ENCODE measurements at places on chromosomes 11 and 22.

GRCh38 chr11:110121204-110121603, 28.0 kb downstream of the ZC3H12C start:
- DNase-seq = peak; percentile 40

- peak; percentile 34 for DNase-seq
Observed at GRCh38 chr11:2151500-2152257, 9.3 kb downstream of the INS start.

DNA sequence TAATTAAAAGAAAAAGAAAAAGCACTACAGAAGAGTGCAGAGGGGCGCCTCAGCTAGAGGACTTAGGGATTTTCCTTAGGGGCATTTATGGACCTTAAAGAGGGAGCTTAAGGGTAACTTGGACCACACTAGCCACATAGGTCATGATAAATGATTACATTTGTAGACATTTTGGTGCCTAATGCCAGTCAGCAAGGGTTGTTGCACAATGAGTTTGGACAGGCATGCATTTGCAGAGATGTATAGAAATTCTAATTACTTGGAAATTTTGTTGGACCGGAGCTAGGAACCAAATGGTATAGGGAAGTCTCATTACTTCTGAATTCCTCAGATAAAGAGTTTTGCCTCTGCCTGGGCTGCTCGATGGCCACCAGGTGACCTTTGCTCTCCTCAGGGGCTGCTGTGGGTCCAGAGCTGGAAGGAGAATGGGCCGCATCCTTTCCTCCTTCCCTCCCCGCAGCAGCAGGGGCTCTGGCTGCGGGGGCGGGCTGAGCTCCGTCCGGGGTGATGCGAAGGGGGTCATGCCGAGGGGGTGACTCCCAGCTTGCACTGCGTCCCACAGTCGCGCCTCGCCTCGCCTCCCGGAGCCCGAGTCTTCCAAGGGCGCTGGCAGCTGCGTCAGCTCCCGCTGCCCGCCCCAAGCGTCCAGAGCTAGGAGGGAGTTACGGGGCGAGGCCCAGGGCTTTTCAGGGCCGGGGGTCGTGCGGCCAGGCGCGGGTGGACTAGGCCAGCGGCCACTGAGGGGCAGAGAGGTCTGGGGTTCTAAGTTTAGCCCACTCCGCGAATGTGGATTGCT, 20.3 kb upstream of the MALAT1 start:
- peak; percentile 41 for DNase-seq

GRCh38 chr11:62612366-62613290, at the start of the genes EML3 and ROM1:
EML3 (minus strand) TSS chr11:62612775; CDS start chr11:62612457, 318 bp downstream.
ROM1 (plus strand) TSS chr11:62613257; CDS start chr11:62613282, 25 bp downstream.
- peak; percentile 77 for DNase-seq

DNA sequence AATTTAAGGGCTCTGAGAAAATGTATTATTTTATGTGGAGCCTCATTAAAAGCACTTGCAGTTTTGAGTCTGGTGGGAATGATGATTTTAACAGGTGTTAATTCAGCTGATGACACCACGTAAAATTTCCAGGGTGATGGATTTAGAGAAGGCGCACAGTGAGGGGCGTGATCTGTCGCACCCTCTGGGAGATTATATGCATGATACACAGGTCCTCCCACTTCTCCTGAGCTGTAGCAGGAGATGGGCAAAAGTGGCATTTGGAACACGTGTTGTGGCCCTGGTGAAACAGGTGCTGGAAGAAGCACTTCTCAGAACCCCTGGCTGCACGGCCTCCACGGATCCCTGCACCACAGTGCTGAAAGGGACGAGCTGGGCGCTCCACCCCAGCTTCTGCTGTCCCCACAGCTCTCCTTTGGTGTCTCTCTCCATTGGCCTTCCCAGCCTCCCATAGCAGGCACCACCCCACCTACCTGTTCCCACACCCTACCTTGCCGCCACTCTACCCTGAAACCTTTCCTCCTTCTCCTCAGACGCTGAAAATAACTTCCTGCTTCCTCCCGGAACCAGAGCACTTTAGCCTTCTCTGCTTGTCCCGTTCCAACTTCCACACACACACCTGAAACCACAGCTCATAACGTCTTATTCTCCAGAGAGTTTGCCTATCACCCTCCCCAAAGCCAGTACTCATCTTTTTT, 6.9 kb upstream of the SORL1 start:
- DNase-seq = no peak

GRCh38 chr22:49792107-49792506, 35.6 kb downstream of the BRD1 start:
- no peak for DNase-seq

DNA sequence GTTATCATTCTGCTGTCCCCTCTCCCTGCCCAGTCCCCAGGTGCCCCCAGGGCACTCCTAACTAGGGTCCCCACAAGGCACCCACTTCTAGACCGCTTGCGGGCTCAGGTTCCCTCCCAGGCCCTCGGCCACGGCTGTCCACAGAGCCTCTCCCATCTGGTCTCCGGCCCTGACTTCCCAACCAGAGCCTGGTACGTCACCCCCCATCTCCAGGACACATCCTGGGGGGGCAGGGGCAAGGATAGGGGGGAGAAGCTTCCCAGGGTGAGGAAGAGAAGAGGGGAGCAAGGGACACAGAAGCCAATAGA, 457 bp downstream of the SSTR3 start:
- DNase-seq = no peak

- DNase-seq = no peak
Observed at GRCh38 chr11:70029115-70029860, 48.8 kb upstream of the ANO1 start.

DNA sequence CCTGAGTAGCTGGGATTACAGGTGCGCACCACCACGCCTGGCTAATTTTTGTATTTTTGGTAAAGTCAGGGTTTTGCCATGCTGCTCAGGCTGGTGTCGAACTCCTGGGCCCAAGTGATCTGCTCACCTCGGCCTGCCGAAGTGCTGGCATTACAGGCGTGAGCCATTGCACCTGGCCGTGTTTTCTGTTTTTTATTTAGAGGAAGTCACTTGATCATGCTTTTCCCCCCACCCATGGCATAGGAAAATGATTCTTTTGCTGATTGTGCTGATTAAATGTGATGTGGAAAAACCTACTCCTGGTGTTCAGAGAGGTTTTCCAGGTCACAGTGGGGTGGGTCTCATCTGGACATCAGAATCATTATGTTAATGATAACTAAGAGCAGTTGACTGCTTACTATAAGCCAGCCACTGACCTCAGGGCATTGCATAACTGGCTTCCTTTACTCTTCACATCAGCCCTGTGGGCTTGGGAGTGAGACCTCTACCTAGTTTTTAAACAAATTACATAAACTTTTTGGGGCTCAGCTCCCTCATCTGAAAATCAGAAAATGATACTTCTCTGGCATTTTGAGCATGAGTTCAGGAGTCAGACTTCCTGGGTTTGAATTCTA, 71.0 kb downstream of the PTPRJ start:
- no peak for DNase-seq

All from stromal cell of bone marrow (primary cell).